Daoy (cell line): ENCODE measurements at places on chromosomes 7 and 10. TPM values are rescaled to one million over a fixed set of nuclear protein-coding genes. Genes with fewer than 3 reads are reported as not detected.

Gene SFTPD
- not detected in 2 replicates for total RNA-seq

Gene CTAGE8
- 0.09 and 0.23 TPM in 2 replicates for total RNA-seq

Gene TUBB8
- 0.60 TPM in 1 of 2 replicates, not detected in the other for total RNA-seq

Gene DIP2C
- total RNA-seq: 1.5 and 2.7 TPM in 2 replicates

Gene ZNF365
- 1.8 and 2.4 TPM in 2 replicates for total RNA-seq

Gene C10orf105
- not detected in 2 replicates for total RNA-seq

Gene DPP6
- 0.24 and 0.91 TPM in 2 replicates for total RNA-seq

Gene DNAJC9
- 50.3 and 70.6 TPM in 2 replicates for total RNA-seq

Gene GATA3
- 0.51 and 1.4 TPM in 2 replicates for total RNA-seq

Gene RASSF4
- 0.57 and 2.2 TPM in 2 replicates for total RNA-seq

Gene OR2A1
- 0.17 TPM in 1 of 2 replicates, not detected in the other for total RNA-seq

Gene GDF10
- total RNA-seq: 0.23 TPM in 1 of 2 replicates, not detected in the other

Gene NOS3
- total RNA-seq: 0.39 and 0.46 TPM in 2 replicates

Gene PCLO
- total RNA-seq: 1.3 and 5.1 TPM in 2 replicates

Gene TMEM184A
- 1.7 and 5.9 TPM in 2 replicates for total RNA-seq

Gene FAM25A
- not detected in 2 replicates for total RNA-seq

DNA sequence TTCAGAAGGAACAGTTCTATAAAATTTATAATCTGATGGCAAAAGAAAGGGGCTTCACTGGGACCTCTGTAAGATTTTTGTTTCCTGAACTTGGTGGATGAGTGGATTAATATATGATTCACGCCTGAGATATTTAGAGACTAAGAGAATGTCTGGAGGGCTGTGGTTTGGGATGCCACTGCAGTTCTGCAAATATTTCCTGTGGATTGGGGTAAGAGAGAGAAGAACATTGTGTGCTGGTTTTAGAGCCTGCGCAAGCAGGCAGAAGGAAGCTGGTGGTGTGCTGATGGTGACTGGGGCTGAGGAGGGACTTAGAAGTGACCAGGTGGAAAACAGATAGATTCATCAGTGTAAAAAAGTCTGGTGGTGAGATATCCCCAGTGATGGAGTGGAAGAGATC, 87.0 kb downstream of the SUGCT start:
- DNase-seq: peak; percentile 91

- DNase-seq: no peak
Observed at GRCh38 chr10:133098426-133099124, 10.9 kb downstream of the ADGRA1 start.

GRCh38 chr10:132443605-132443982, 46.6 kb downstream of the PWWP2B start:
- peak; percentile 61 for DNase-seq

- no peak for DNase-seq
Observed at GRCh38 chr7:70060298-70061068, 462.2 kb downstream of the AUTS2 start.

GRCh38 chr7:105614341-105614840, 33.1 kb upstream of the EFCAB10 start:
- no peak for DNase-seq

GRCh38 chr10:118054383-118054782, 7.6 kb upstream of the RAB11FIP2 start:
- no peak for DNase-seq

GRCh38 chr10:132257271-132257670, 50.5 kb downstream of the STK32C start:
- DNase-seq: peak; percentile 83

- peak; percentile 51 for DNase-seq
Observed at GRCh38 chr7:67267914-67268313, 271.3 kb downstream of the TYW1 start.

DNA sequence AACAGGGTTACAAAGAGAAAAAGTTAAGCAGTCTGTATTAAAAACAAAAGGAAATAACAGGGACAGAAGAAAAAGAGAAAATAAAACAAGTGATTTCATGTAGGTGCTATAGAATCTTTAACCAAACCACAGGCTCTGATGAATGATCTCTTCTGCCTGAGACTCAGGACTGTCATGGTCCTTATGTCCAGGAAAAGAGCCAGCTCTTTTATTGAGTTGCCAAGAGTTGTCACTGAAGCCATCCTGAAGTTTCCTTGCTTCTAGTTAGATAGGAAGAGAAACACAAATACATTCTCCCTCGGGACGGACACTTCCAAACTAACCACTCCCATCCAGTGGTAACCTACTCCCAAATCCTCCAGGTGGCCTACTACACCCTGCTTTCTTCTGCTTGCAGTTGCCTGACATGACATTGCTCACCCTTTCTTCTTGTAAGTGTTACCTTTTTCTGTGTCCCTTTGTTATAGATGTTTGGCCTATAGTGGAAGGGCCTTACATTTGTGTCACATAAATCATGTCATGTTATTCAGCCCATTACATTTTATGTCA, 346.7 kb downstream of the NRG3 start:
- DNase-seq: no peak

- DNase-seq: no peak
Observed at GRCh38 chr10:113497198-113497597, 55.7 kb upstream of the HABP2 start.

- peak; percentile 73 for DNase-seq
Observed at GRCh38 chr7:129664029-129665012, 52.8 kb downstream of the NRF1 start.

DNA sequence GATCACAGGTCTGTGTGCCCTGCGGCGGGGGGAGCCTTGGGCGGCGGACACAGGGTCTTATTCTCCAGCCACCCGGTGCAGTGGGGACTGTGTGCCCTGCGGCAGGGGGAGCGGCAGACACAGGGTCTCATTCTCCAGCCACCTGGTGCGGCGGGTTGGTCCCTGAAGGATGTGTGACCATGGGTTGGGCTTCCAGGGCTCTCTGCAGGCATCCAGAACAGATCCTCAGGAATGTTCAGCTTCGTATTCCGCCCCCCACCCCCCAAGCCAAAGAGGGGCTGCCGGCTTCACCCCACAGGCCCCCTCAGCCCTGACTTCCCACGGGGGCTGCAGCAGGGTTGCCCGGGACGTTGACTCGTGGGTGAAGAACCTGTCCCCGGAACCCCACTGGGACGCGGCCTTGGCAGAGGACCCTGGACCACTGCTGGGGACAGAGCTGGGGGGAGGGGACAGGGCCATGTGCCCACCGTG, 154.5 kb upstream of the PPP2R2D start:
- DNase-seq: no peak

- no peak for DNase-seq
Observed at GRCh38 chr7:22351329-22351692, 5.6 kb downstream of the RAPGEF5 start.

DNA sequence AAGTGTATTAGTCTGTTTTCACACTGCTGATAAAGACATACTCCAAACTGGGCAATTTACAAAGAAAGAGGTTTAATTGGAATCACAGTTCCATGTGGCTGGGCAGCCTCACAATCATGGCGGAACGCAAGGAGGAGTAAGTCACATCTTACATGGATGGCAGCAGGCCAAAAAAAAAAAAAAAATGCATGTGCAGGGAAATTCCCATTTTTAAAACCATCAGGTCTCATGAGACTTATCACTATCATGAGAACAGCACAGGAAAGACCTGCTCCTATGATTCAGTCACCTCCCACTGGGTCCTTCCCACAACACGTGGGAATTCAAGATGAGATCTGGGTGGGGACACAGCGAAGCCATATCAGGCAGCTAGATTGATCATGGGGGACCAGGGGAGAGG, 136.8 kb downstream of the EXOC4 start:
- peak; percentile 21 for DNase-seq

- DNase-seq: no peak
Observed at GRCh38 chr10:80172896-80173295, 32.4 kb downstream of the ANXA11 start.

GRCh38 chr7:77368974-77369373, 47.2 kb downstream of the GSAP start:
- no peak for DNase-seq

DNA sequence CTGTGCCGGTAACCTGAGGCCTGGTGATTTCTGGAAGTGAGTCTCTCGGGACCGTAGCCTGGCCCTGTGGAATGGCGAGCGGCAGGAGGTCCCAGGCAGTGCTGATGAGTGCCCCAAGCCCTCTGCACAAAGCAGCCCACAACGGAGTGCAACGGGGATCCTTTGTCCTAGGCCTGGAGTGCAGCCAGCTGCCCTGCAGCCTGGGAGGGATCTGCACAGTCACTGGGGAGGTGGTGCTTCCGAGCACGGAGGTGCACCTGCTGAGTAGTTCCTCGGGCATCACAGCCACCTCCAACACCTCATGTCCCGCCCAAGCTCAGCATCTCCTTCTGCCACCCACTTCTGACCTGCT, 162.8 kb upstream of the ZMIZ1 start:
- no peak for DNase-seq

GRCh38 chr10:61049386-61049785, 105.4 kb upstream of the RHOBTB1 start:
- no peak for DNase-seq

DNA sequence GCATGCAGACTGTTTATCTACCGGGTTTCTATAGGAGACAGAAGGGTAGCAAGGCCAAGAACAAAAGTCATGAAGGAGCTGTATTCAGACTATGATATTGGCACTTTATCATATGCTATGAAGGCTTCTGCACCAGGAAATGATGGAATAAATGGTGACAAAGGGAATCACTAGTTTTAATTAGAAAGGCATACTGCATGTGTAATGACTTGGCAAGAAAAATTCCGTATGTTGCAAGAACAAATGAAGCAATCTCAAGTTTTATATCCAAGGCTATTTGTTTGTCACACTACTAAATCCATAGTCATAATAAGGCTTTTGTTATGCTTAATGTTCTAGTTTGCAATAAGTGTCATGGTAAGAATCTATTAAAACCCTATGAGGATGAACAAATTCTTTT, 230.9 kb downstream of the ZEB1 start:
- DNase-seq: no peak

GRCh38 chr7:148588168-148588567, 2.4 kb upstream of the C7orf33 start:
- no peak for DNase-seq

DNA sequence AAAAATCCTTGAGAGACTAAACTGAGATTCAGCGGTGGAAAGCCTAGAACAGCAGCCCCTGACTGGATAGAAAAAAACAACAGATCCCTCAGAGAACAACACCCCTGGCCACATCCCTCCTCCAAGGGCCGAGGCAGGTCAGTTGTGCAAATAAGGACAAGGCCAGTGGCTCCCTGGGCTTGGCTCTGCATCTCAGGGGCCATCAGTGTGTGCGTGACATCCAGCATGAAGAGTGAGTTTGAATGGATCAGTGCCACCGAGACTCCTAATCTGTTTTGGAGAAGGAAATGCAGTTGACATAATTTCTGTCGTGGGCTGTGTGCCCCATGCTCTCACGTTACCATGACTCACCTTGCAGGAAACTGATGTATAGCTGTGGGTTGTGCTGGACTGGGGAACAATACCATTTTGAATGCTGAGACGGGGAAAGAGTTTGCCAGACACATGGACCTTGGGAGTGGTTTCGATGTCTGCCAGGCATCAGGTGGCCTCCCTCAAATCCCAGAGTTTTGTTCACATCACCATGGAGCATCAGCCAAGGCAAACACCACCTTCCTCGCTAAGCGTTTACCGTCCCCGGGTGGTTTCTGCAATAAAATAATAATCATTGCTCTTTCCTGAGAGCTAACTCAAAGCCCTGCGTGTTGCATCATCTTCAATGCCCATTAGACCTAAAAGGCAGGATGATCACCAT, 153.2 kb upstream of the FZD8 start:
- DNase-seq: peak; percentile 91

GRCh38 chr7:142511801-142512200, 237.5 kb upstream of the PRSS1 start:
- no peak for DNase-seq

DNA sequence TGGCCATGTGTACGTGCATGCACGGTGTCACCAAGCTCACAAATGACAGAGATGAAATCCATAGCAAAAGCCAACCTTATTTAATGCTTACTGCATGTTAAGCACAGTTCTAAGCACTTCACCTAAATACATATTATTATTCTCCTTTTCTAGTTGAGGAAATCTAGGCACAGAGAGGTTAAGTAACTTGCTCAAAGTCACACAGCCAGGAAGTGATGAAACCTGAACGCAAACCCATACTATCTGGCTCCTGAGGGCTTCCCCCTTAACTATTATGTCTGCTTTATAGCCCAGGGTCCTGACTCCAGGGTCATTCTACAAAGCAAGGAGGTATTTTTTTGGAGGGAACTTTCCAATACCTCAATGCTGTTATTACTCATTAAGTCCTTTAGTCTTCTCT, 61.7 kb downstream of the GAD2 start:
- no peak for DNase-seq

- no peak for DNase-seq
Observed at GRCh38 chr7:152661479-152661878, 14.5 kb downstream of the XRCC2 start.

DNA sequence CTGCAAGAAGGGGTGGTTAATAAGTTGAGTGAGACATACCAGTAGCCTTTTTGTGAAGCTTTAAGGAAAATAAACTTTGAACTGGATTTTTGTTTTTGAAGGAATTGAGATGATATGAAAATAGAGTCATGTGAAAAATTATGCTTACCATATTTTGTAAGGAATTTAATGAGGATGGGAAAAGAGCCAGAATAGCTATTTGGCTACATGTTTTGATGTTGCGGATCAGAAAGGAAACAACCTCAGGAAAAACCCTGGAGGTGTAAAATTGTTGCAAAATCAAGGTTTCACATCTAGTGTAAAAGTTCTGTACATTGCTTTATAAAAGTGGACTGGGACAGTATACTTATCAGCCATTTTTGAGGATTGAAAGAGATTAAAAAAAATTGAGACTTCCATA, 15.0 kb downstream of the TBC1D12 start:
- DNase-seq: no peak

- no peak for DNase-seq
Observed at GRCh38 chr10:20406281-20407104, 490.6 kb downstream of the NEBL start.

- no peak for DNase-seq
Observed at GRCh38 chr10:74967911-74968666, 141.7 kb downstream of the KAT6B start.

- DNase-seq: peak; percentile 85
Observed at GRCh38 chr7:108358553-108358952, 97.7 kb downstream of the NRCAM start.

- no peak for DNase-seq
Observed at GRCh38 chr7:133983685-133984419, 143.3 kb upstream of the LRGUK start.
